ENCODE measurements at places on chromosomes 3 and 15. TPM values are rescaled to one million over a fixed set of nuclear protein-coding genes. Genes with fewer than 3 reads are reported as not detected.

The HTR3E gene
- total RNA-seq = not detected

The KNG1 gene
- total RNA-seq = 116 TPM

The ZNF280D gene
- total RNA-seq = 48.9 TPM

The GRM2 gene
- 0.53 TPM for total RNA-seq

The HYAL1 gene
- total RNA-seq = 6.3 TPM

The GP5 gene
- 1.6 TPM for total RNA-seq

The GPR15 gene
- total RNA-seq = not detected

The GATA2 gene
- 45.6 TPM for total RNA-seq
